Epithelial cell of esophagus (primary cell): ENCODE measurements at places on chromosomes 4 and X.
A peak's percentile ranks its signal among the peaks of the same experiment; 100 is the strongest.

GRCh38 chrX:107549504-107549903 lies 78.8 kb upstream of the PRPS1 start:
- no peak for DNase-seq

DNA sequence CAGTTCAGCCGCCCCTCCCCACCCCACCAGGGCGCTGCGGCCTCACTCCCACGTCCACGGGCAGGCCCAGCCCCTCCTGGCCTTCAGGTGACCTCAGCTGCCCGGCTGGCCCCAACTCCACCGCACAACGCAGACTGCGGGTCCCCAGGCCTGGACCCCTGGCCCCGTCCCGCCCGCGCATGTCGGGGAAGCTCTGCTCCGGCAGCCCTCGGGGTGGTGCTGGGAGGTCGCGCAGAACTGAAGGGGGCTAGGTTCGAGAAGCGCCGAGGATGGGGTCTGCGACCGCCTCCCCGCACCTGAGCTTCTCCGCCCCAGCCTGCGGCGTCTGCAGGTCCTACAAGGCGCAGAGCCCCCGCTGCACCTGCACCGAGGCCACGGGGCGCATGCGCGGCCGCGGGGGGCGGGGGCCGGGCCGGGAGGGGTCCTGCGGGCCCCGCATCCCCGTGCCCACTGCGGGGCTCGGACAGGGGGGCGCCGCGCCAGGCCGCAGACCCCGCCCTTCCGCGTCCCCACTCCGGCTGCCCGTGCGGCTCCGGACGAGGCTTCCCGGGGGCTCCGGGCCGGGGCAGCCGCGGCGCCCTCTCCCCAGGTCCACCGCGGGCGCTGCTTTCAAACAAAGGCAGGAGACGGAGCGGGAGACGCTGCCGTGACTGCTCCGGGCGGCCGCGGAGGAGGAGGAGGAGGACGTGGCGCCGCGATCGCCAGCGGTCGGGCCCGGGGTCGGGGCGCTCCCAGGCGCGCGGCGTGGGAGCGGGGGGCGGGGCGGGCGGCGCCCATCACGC lies 672 bp upstream of the NAT8L start:
- no peak for DNase-seq

DNA sequence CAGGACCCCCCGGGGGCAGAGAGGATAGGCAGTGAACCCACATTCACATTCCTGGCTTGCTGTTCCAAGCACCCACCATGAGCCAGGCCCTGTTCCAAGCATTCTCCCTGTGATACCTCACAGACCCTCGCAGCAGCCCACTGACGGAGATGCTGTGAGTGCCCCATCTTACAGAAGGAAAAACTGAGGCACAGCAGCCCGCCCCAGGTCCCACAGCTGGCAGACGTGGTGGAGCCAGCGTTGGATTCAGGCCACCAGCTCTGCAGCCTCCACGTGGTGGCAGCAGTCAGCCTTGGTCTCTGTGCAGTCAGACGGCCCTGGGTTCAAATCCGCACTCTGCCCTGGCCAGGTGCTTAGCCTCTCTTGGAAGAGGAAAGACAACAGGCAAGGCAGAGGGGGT lies 16.8 kb downstream of the MAN2B2 start:
- no peak for DNase-seq

DNA sequence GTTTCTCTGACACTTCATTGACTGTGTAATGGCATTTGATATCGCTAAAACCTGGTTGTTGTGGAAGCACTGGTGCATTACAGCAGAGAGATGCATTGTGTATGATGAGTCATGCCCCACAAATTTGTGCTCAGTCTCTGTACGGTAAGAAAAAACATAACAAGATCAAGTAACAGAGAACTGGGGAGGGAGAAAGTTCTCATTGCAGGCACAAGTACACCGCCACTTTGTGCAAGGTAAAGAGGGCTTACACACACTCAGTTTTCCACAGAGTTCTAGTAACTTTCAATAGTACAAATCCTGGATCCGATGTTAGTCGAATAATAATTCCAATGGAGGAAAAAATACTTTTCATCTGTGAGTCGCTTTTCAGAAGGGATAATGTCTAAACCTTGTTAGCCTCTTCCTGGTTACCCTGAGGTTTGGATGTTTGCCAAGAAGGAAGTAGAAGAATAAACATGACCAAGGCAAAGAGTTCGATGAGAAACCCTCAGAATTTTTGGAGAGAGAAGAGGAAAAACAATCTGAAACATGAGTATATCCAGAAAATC lies 512.5 kb upstream of the SLIT2 start:
- peak; percentile 89 for DNase-seq

GRCh38 chr4:127249066-127249766 lies 383.5 kb upstream of the INTU start:
- DNase-seq: peak; percentile 39

GRCh38 chr4:147626903-147627302 lies 9.7 kb downstream of the TMEM184C start:
- DNase-seq: no peak

DNA sequence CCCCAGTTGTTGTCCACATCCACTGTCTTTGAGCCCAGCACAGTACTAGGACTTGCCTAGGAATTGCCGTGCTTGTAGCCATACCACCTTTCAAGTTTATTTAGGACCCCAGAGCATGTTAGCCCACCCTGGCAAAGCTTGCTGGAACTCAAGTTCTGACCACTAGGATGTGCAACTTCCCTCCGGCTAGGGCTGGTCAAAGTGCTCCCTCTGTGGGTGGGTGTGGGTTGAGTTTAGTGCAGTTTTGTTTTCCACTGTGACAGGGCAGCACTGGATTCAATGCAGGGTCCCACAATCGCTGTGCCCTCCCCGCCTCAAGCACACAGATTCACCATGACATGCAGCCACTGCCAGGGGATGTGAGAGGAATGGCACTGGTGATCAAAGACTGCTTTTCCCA lies 96.0 kb downstream of the RASGEF1B start:
- DNase-seq: no peak

DNA sequence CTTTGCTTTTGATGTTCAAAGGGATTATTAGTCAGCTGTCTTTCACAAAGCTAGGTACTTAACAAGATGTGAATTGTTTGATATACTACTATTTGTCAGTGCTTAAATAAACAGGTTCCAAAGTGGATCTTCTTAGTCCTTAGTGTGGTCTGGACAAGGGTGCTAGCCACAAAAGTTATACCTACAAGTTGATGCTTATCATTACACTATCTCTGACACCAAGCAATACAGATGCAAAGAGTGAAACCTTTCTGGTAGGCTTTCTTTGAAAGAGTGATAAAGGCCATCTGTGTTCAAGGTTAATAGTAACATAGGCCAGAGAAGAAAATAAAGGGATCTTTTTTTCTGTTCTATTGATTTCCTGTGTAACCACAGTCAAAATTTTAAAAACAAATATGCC lies 12.2 kb upstream of the RBPJ start:
- no peak for DNase-seq

DNA sequence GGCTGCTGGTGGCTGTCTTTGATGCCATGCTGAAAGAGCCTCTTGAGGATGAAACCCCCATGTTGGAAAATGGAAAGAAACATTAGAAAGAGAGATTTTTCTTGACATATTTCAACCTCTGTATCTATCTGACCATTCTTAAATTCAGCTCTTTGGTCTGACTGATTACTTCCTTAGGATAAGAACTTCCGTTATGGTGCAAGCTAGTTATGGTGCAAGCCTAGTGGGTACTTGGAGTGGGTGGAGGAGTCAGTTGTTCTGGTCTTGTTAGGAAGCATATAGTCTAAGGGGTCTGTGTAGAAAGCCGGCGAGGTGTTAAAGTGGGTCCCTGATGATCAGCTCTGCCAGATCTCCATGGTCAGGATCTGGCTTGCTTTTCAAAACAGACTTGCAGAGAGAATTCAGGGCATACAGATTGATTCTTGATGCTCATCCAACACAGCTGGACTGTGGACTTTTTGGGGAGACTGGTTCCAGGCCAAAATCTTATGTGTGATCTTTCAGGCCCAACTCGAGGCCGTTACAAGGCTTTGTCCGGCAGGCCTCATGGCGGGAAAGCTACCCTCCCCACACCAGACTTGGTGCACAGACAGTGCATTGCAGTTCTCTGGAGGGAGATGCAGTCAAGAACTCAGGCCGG lies 82.8 kb upstream of the BOD1L1 start:
- DNase-seq: no peak

DNA sequence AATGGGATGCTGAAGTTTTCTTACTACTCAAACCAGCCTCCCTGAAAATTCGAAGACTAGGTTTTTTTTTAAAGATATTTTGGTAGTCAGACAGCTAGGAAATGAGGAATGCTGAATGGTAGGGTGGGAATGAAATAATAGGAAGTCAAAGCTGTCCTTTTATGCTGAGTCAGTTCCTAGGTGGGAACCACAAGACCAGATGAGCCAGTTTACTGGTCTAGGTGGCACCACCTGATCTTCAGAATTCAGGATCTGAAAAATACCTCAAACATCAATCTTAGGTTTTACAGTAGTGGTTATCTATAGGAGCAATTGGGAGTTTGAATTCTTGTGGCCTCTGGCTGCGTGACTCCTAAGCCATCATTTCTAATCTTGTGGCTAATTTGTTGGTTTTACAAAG lies 183.1 kb upstream of the GALNT7 start:
- DNase-seq: peak; percentile 83

- DNase-seq: no peak
These were observed 42.0 kb upstream of the UGDH start for GRCh38 chr4:39569209-39569608.

DNA sequence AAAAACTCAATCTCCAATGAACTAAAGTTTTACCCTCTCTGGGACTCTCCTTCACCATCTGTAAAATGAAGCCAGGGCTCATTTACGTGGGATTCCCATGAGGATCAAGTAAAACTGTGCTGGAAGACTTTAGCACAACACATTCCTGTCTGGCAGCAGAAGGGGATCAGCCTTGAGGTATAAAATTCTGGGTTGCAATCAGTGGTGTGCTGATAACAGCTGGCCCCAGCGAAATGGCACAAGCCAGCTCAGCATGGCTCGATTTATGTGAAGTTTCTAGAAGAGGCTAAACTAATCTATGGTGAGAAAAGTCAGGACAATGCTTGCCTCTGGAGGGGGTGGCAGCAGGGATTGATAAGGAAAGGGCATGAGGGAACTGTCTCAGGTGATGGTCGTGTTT lies 28.4 kb downstream of the ZNF630 start:
- no peak for DNase-seq

GRCh38 chr4:26226629-26227376 lies 94.0 kb upstream of the RBPJ start:
- DNase-seq: no peak

DNA sequence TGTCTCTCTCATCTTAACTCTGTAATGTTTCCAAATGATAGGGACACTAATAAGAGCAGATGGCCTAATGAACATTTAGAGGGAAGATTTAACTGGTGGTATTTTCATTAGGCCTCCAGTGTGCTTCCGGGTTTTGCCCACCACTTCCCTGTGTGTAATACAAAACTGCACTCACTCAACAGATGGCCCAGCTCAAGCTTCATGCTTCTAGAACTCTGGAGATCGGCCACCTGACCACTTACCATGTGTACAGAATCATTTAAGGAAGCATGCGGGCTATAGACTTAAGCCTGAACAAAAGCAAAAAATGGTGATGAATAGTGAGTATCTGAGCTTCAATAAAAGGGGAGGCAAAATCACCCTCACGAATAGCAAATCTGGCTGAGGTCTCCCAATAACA lies 89.3 kb downstream of the SH2D1A start:
- no peak for DNase-seq

DNA sequence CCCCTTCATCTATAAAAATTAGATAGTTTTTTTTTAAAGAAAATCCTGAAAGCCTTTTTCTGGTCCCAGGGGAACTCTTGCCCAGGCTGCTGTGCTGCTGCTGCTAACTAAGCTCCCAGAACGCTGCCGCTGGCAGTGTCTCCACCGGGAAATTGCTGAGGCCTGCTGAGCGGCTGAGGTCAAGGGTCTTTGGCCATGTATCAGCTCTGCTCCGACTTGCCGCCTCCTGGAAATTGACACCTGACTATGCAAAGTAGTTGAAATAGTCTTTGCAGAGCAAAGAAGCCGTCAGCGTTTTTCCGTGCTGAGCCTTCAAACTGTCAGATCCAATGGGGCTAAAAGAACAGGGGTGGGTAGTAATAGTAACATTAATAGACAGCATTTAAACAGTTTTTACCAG lies 839 bp downstream of the QDPR start:
- peak; percentile 2 for DNase-seq

DNA sequence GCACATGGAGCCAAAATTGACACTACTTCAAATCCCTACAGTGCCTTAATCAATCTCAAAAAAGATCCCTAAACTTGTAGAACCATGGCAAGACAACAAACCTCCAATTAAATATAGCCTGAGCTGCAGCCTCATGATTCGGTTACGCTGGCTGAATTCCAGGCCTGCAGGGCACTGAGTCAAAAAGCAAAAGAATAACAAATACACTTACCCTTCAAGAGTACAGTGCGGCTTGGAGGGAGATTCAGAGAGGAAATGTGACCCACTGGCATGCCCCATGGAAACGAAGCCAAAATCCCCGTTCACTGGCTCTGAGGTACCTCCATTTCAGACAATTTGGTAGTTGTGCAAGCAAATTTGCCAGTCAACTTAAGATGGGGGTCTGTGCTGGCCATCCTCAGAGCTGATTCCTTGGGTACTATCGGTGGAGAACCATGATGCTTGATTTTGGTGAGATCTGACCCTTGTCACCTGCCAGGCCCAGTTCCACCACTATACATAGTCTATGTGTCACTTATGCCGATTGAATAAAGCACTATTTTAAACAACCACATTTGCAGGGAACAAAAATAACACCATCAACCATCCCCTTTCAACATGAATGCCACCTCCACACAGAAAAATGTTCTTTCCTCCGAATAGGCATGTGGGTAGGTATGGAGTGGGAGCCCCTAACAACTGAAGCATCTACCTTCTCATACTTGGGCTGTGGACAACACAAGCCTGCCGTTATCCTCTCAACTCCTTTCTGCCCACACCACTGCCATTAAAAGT lies 2.1 kb downstream of the C4orf54 start:
- peak; percentile 94 for DNase-seq

DNA sequence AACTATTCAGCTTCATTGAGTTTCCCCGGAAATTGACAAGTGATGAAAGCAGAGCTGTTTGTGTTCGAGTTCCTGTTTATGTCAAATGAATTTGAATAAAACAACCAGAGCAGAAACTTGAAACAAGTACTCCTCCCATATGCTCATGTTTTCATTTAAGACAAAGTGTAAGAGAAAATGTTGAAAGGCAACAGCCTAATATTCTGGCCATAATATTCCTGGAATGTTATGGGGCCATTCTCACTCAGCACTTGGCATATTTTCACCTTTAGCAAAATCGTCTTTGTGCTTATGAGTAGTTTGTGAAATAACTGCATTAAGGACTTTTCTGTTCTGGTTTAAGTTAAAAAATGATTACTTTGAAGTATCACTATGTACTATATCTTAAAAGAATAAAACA lies 276.0 kb upstream of the FAT1 start:
- DNase-seq: no peak

DNA sequence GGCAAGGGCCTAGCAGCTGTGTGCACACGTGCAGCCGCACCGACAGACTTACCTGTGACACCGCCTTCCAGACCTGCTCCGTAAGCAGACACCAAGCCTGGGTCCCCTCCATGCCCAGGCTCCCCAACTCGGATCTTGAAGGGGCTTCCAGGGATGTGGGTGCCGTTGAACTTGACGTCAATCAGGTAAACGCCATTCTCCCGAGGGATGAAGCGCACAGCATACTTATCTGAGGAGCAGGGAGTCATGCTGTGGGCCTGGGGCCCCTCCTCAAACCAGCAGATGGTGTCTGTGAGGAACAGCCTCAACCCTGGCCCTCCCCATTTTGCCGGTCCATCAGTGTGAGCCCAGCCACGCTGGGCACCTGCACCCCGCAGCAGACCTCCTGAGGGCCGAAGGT lies 24.5 kb downstream of the FLNA start:
- no peak for DNase-seq
